Left lung (tissue), 14 donors: ENCODE measurements at places on chromosomes 11 and 22. TPM values are rescaled to one million over a fixed set of nuclear protein-coding genes. Genes with fewer than 3 reads are reported as not detected.

DNA sequence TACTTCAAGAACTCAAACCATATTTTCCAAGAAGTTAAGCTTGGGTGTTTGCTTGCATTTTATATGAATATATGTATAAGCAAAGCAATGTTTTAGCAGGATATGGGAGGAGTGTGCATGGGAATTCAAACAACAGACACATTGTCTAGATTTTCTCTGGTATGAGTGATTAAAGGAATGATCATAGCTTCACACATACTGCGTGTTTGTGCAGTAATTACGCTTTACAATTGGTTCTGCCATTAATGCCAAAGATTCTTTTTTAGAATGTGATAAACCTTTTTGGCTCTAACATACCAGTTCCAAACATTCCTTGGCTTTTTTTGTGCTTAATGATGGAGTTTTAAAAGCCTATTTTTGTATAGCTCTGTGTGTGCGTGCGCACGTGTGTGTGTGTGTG lies 54.0 kb downstream of the CCDC34 start:
- DNase-seq = no peak

DNA sequence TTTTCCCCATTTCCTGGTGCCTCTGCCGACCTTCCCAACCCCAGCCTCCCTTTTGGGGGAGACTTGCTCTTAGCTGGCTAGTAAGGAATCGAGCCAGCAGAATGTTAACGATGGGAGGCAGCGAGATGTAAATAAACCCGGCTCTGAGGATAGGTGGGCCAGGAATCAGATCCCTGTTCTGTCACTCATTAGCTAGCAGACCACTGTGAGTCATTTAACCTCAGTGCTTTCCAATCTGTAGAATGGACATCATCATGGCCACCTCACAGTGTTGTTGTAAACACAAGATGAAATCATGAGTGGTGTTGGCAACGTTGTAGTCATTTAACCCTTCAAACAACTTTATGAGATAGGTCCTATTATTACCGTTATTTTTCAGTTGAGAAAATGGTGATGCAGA lies 208.6 kb downstream of the KIRREL3 start:
- DNase-seq = no peak

DNA sequence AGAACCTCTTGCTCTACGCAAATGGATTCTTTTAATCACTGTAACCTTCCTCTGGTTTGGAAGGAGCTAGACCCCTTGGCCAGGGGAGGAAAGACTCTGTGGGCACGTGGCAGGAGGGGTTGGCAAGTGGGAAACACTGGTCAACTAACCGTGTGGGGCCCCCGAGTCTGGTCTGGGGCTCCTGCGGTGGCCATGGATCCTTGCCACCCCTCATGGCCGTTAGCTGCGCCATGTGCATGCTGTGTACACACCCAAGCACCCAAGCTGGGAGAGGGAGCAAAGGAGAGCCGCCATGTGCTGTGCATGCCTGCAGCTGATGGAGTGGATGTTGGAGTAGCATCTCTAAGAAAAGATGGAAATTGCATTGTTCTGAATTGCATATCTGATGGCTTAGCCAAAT lies 730.6 kb downstream of the FAM181B start:
- DNase-seq = peak; percentile 55

GRCh38 chr11:100691896-100692653 lies 5.0 kb downstream of the ARHGAP42 start:
- no peak for DNase-seq

DNA sequence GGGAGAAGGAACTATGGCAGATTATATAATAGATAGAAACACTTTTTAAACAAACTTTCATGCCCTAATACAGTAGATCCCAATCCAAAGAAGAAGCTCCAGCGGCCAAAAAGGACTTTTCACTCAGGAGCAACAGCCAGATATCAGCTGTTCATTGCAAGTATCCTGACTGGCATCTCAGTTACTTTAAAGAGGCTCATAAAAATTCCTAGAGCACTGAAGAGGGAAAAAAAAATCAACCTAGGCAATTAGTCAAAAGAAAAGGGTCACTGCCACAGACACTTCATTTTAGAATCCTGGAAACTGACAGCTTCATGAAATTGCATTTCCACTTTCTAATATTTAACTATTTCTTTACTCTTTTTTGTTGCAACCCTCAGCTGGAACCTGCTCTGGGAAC lies 170.6 kb upstream of the SOX6 start:
- DNase-seq = no peak

GAS2 gene
- 2.1 TPM for total RNA-seq

- no peak for DNase-seq
Observed at GRCh38 chr22:44782363-44782963, 30.1 kb downstream of the ARHGAP8 start.

- DNase-seq = no peak
Observed at GRCh38 chr22:48864748-48865147, 962.9 kb downstream of the BRD1 start.

APOL5 gene
- not detected for total RNA-seq

GRCh38 chr11:107184986-107185385 lies 166.7 kb upstream of the GUCY1A2 start:
- DNase-seq = no peak

GRCh38 chr11:19537803-19538453 lies 174.7 kb upstream of the NAV2 start:
- DNase-seq = no peak
